ENCODE measurements at places on chromosomes 3 and 15.

- no peak for DNase-seq
Observed at GRCh38 chr3:160709477-160710182, 32.7 kb downstream of the ARL14 start.

- no peak for DNase-seq
Observed at GRCh38 chr15:73366766-73367623, 1.8 kb downstream of the HCN4 start.

DNA sequence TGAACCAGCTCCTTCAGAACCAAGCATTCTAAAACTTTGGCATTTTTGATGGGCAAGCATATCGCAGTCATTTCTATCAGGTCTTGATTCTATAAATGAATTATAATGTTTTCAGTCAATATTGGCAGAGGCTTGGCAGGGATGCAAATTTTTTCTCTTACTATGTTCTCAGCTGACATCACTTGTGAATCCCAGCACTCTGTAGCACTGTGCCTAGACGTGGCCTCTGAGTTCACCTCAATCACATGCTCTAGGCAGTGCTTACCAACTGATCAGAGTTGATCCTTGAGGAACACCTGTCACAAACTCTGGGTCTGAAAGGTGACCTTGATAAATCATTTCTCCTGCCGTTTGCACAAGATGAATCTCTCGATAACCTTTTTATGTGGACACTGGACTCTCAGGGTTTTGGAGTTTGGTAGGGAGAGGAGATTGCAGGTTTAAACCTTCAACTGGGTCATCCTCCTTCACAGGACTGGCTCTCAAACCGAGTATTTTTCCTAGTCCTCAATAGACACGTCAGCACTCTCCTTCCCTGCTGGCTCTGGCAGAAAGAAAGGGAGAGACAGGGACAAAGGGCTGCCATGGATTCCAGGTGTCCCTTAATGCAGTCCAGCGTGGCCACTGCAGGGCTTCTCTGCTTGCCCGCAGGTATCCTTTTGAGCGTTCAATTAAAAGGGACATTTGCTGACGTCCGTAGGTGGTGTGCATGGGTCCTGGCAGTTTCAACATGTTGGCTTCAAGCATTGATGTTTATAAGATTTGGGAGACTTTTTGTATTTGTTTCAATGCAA, 222.3 kb upstream of the CMC1 start:
- DNase-seq: no peak

DNA sequence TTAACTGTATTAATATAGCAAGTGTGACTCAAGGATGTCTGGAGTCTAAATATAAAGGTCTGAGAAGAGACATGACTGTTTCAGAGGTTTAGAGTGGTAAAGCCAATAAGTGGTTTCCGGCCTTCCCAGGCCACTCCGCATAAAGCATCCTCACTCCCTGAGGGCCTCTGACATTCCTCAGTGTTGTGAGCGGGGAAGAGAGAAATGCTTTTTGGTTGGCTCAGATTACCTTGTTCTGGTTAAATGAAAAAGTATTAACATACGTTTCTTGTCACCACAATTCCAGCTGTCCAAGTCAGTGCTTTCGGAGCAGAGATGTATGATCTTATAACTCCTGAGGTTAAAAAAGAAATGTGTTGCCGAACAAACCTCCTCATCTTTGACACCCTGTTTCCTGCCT, 103.8 kb downstream of the RBMS3 start:
- no peak for DNase-seq

- no peak for DNase-seq
Observed at GRCh38 chr3:197227780-197228574, 70.4 kb downstream of the DLG1 start.

DNA sequence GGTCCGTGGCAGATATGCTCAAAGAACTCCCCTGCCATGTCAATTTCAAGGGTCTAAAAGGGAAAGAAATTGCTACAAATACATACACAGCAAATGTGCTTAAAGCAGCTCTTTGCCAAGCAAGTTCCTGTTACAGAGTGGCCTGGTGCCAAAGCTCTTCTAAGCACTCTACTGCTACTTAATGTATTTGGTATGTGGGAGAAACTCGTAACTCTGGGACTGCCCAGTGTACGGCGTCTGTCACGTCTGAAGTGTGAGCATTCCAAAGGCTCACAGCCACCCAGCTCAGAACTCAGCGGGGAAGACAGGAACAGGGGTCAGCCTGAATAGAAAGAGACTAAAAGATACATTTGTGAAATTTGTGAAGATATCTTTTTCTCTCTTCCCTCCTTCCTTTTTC, 54.6 kb downstream of the RBMS3 start:
- no peak for DNase-seq

- DNase-seq: no peak
Observed at GRCh38 chr3:153714588-153715290, 406.5 kb upstream of the ARHGEF26 start.

- DNase-seq: no peak
Observed at GRCh38 chr3:18124501-18124900, 300.6 kb downstream of the SATB1 start.

DNA sequence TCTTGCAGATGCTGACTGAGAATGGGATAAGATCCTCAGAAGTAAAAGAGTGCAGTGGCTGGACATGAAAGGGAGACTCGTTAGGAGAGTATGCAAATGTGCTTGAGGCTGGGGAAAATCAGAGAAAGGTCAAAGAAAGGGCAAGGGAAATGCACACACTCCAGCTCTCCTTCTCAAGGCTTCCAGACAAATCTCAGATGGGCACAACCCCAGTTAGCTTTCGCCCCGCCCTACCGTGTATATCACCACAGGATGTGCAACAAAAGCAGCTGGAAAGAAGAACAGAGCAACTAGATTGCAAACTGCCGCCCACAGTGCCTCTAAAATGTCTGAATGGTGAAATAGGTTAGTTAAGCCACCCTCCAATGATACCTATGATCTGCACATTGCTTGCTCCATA, 63.9 kb downstream of the CERS3 start:
- no peak for DNase-seq

DNA sequence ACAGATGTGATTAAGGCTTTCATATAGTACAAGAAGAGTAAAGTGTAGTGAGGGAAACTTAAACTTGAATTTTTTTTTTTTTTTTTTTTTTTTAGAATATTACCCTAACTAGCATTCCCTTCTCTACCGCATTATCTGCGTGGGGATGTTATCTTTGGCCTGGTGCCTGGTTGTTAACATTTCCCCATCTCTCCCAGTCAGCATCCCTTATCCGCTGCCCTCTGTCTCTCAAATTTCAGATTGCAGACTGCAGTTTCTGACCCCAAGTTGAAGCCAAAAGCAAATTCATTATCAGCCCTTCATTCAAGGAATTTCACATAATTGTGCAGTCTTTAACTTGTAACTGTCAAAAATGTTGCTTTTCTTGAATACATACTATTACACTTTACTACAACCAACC, 353.0 kb downstream of the PLOD2 start:
- DNase-seq: no peak

- DNase-seq: no peak
Observed at GRCh38 chr3:131231710-131232389, 149.7 kb upstream of the NUDT16 start.

DNA sequence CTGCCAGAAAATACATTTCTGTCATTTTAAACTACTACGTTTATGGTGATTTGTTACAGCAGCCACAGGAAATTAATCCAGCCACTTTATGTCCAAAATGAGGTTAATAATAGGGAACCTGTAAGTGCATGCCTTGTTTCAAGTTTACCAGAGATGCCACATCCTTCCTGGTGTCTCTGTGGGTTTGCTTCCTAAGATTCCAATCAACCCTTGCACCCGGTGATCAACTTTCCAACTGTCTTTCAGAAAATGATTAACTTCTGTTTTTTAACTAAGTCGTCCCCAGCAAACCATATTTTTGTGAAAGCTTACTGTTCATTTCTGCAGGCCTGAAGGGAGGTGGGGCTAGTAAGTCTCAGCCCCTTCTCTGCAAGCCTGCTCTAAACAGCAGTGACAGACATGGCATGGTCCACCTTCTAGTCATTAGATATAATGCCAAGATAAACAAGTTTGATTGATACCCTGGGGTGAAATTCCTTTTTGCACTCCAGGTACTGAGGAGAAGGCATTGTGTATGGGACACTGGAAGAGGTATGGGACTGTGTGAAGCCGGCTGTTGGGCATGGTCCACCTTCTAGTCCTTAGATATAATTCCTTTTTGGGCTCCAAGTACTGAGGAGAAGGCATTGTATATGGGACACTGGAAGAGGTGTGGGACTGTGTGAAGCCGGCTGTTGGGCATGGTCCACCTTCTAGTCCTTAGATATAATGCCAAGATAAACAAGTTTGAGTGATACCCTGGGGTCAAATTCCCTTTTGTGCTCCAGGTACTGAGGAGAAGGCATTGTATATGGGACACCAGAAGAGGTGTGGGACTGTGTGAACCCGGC, 11.1 kb upstream of the TMC3 start:
- no peak for DNase-seq

- DNase-seq: no peak
Observed at GRCh38 chr15:91116113-91117067, 16.3 kb downstream of the SV2B start.

DNA sequence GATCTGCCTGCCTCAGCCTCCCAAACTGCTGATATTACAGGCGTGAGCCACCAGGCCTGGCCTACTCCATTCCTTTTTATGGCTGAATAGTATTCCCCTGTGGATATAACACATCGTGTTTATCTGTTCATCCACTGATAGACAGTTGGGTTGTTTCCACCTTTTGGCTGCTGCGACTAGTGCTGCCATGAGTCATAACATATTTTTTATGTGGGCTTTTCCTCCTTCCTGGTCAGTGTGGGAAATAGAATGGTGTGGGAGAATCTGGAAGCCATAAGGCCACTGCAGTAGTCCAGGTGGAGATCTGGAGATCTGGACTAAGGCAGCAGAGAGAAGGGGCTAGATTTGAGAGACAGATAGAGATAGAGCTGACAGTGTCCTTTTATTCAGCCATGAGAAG, 16.2 kb downstream of the LCMT2 start:
- DNase-seq: no peak

DNA sequence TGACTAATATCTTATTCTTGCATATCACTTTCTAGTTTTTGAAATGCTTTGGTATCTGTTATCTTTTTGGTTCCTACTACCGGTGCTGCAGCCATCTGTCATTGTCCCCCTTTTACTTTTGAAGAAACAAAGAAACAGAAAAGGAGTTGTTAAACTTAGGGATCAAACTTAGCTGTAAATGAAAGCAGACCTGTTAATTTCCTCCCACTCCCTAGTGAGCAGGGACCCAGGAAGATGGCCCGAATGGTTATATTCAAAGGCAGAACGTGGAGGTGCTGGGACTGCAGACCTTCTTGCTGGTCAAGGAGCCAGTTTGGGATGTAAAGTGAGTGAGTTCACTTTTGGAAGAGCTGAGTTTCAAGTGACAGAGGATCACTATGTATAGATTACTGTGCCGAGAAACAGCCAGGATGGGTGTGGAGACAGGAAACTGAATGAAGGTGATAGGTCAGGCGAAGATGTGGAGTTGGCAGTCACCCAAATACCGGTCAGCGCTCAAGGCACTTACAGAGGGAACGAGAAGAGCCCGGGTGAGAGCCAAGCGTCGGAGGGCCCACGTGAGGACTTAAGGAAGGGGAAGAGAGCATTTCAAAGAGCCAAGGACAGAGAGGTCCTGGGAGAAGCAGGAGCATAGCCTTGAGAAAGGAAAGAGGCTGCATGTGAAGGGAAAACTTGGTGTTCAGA, 20.1 kb downstream of the KBTBD8 start:
- DNase-seq: no peak

DNA sequence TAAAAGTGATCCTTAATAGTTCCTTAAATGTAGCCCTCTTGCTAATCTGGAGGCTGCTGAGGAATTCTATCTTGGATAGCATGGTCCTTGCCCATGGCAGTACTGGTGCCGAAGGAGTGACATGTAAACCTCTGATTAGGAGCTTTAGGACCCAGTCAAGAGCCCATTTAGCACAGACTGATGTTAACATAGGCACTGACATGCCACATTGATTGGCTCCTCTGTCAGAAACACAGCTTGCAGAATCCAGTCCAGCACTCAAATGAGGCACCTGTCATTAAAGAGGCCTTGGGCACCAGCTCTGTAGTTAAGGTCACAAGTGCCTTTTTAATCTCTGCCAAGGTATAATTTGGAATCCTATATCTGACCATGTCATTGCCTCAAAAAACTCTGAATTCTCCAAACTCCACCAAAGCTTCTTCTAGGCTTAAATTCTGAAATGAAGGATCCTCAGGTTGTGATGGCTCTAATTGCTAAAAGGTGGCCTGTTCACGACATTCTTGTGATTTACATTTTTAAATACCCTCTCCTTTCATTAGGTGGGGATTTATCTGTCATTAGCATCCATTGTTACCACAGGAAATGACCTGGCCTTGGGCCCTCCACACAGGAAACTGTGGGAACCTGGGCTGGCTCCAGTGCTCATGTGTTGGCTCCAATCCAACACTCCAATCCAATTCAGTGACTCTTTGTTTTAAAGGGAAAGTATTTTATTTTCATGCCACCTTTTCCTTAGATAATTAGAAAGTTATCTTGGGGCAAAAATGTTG, 57.3 kb upstream of the RNF7 start:
- no peak for DNase-seq

GRCh38 chr3:13451301-13451673, 28.8 kb upstream of the HDAC11 start:
- DNase-seq: no peak

DNA sequence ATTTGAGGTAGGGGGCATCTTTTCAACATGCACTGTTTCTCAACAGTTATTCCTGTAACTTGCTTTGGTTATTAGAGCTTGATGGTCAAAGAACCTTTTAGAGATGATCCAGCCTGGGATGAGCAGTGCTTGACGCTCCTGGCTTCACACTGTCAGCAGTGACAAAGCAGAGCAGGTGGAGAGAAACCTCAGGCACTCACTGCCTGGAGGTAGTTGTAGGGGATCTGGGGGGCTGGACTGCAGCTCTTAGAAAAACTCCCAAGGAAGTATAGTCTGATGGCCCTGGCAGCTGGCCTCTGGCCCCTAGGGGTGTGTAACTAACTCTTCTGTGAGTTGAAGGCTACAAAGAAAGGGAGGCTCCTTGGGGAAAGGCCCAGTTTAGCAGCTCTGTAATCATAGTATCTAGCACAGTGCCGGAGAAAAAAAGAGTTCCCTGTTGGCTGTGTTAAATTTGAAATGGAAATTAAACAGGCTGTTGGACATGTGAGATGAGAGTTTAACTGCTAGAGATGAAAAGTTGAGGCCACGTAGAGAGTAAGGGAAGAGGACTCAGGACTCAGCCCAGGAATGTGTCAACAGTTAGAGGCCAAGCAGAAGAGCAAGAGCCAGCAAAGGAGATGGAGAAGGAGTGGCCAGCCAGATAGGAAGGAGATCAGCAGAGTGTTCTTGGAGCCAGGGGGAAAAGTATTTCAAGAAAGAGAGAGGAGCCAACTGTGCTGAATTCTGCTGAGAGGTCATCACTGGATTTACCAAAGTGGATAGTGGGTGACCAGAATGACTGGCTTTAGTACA, 14.2 kb downstream of the OXNAD1 start:
- no peak for DNase-seq
